ENCODE measurements at places on chromosomes 1 and 21.

- no peak for DNase-seq
Observed at GRCh38 chr1:245036102-245036501, 118.7 kb upstream of the KIF26B start.

DNA sequence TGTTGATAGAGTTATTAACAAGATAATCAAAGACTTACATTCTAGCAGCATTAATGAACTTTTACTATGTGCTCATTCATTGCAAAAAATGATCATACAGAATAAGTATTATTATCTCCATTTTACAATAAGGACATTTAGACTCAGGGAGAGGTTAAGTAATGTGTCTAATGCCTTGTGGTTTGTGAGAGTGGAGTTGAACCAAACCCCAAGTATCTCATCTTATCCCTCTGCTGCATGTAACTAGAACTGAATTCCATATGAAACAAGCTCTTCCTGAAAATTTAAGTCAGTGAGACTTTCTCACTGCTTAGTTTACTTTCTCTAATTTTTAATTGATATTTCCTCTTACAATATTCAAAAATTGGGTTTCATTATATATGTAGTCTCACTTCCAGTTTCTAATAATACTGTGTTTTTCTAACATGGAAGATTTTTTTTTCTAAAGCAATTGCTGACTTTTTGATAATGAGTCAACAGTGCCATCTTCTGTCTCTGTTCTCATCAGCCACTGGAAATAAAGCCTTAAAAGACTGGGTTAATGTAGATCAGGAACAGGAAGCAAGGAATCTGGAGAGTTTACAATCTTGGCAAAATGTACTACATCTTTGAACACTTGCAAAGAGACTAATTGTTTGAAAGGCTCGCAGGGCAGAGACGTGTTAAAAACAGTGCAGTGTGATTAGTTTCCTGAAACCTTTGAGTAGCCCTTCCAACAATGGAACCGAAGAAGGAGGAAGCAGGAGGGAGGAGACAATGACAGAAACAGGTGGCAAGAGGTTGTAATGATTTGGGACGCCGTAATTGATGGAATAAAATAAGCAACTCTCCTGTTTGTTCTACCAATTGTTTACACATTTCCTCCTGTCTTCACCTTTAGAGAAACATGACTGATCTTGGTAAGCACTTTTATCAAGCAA lies 567.6 kb downstream of the MRPL39 start:
- DNase-seq, result peak; percentile 74

DNA sequence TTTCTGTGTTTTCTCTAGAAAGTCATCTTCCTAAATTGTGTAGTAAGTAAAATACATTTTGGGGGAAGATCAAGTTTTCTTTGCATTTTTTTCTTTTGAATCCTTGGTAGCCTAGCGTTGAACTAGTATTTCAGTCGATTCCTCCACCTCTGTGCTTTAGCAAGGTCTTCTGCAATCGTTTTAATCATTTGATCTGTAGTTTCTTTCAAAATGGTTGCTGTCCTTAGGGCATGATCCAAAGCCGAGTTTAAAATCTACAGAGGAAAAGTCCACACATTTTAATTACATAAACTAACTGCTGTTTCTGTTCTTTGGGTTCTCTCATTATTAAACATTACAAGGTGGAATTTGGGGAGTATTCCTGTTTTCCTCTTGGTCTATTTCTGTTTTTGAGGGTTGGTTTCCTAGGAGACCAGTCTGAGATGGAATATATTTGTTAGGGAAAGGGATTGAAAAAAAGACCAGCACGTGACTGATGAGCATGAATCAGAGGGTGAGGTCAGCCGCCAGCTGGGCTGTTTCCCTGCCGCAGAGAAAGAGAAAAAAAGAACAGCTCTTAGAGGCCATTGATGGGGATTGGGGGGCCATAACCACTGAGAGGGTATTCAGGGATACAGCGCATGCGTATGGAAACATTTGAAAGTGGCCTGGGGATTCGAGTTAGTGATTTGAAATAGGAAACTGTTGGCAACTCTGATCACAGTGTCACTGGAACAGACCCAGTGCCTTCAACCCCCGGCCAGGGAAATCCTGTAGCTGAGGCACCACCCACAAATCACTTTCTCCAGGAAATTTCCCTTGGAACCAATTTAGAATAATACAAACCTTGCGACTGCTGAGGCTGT lies 40.6 kb downstream of the AKNAD1 start:
- peak; percentile 92 for DNase-seq

DNA sequence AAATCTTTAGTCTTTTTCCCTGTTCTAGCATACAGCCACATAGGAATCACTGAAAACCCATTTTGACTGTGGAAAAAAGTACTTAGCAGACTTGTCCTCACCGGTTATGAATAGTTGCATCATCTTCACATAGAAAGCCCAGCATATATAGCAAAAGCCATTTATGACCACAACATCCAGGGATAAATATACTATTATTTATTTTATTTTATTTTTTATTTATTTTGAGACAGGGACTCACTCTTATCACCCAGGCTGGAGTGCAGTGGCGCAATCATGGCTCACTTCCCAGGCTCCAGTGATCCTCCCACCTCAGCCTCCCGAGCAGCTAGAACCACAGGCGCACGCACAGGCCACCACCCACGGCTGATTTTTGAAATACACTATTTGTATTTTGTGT lies 175.3 kb downstream of the GALNT2 start:
- no peak for DNase-seq

DNA sequence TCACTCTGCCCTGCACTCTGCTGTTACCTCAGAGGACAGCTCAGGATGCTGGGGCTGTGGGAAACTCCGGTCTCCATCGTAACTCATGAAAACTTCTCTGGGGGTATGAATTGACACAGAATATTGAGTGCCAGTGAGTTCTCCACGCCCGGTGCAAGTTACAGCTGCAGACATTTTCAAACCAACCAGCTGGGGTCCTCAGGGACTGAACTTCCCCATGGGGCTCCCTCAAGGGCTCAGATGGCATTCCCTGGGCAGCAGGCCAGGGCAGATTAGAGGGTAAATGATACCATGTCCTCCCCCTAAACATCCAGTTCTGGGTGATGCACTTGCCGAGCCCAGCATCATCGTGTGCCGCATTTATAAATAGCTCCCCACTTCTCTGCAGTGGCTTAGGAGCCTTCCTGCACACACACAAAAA lies 27.8 kb upstream of the CCSAP start:
- DNase-seq, result peak; percentile 47

All from NCI-H446 (cell line).